ENCODE measurements at places on chromosomes 3 and 15.

GRCh38 chr3:160196511-160197104 is 28.6 kb upstream of the C3orf80 start:
- DNase-seq: no peak

DNA sequence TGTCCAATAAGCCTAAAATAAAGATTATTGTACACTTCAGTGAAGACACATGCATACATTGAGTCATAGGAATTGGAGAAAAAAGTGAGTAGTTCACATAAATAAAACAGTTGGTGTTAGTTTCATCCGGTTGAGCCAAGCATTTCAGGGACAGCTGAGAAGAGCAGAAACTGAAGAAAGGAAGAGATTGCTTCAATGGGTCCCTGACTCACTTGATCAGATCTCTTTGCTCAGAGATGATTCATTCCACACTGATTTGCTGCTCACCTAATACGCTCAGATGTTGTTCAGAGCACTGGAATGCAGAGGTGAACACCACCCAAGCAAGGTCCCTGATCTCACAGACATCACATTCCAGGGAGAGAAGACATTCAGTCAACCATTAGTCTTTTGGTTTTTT is 93.7 kb downstream of the RAD18 start:
- no peak for DNase-seq

DNA sequence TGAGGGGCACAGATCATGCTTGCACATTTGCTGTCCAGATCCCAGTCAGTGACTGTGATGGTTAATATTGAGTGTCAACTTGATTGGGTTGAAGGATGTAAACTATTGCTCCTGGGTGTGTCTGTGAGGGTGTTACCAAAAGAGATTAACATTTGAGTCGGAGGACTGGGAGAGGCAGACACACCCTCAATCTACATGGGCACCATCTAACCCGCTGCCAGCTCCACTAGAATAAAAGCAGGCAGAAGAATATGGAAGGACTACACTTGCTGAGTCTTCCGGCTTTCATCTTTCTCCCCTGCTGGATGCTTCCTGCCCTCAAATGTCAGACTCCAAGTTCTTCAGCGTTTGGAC is 5.1 kb downstream of the GP9 start:
- DNase-seq: no peak

DNA sequence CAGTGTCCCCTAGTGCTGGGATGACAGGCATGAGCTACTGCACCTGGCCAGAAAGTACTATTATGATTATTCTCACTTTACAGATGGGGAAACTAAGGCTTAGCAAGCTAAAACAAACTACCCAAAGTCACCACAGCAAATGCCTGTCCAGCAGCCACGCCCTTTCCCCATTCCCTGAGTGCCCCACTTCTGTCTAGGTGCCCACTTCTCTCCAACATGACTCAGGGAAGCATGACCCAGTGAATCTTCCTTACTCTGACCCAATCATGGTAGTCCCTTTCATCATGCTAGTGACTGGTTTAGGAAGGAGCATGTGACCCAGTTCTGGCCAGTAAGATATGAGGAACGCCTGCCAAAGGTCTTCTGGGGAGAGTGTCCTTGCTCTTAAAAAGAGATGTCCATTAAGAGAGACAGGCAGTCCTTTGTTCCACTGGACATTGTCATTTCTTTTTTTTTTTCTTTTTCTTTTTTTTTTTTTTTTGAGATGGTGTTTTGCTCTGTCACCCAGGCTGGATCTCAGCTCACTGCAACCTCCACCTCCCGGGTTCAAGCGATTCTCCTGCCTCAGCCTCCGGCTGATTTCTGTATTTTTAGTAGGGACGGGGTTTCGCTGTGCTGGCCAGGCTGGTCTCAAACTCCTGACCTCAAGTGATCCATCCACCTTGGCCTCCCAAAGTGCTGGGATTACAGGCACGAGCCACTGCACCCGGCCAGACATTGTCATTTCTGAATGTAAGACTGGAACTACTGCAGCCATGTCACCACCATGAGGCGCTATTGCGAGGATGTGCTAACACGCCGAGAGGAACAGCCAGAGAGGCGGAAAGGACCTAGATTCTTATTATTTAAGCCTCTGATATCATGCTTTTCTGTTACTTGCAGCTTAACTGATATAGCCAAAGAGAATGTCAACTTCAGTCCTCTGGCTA is 19.8 kb downstream of the MEGF11 start:
- DNase-seq: no peak

- no peak for DNase-seq
Observed at GRCh38 chr3:11625376-11626083, 18.2 kb downstream of the VGLL4 start.

DNA sequence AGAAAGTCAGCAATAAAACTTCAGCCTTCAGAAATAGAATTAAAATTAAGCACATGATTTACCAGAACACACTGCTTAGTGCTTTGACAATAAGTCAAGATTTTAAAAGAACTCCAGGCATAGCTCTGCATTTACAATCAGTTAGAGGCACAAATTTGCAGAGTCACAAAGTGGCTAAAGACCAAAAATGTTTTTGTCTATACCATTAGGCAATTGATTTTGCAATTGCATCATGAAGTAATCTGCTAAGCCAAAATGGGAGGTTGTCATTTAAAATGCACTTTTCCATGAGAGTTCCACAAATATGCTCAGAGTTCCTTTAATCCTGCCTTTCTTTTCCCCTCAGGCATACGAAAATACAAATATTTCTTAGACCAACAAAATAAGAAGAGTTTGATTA is 10.1 kb upstream of the DCP1A start:
- DNase-seq: no peak

DNA sequence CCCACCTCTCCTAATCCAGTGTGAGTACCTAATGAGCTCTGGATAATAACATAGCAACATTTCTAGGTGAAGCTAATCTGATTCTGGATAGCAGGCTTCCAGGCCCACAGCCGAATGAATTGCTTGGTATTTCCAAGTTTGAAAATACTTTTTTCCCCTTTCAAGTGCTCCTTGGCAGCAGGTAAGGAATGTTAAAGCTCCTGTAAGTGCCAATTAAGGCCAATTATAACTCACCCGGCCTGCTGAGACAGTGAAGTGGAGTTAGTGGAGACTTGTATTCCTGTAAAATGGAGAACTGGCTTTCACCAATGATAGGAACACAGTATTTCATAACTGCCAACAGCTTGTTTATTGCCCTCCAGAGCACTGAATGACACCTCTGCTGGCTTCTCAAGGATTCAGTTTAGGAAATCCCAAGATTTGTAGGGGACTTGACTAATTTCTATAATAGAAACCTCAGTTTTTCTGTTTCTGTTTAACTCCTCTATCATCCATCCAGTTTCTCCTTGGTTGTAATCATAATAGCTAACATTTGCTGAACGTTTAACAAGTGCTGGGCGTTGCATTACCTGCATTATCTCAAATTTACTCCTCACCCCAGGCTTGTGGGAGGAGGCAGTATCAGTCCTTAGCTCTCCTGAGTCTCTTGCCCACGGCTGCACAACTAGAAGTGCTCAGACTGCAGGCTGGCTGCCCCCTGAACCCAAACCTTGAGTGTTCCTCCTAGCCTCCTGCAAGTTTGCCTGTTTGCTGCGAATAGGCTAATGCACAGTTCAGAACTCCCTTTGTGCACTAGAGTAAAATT is 52.7 kb upstream of the SCAANT1 start:
- no peak for DNase-seq

GRCh38 chr15:90889736-90890456 is 5.6 kb downstream of the FES start:
- DNase-seq: no peak

Data from stimulated activated CD4-positive, alpha-beta T cell treated with anti-CD3 and anti-CD28 coated beads, Interleukin-1b, Interleukin-23, amount 100 ng/mL, for 1 hour (primary cell).